ACHN (cell line): ENCODE measurements at places on chromosomes 2 and 18.

GRCh38 chr18:28973324-28973723 lies 796.4 kb upstream of the CDH2 start:
- no peak for DNase-seq

DNA sequence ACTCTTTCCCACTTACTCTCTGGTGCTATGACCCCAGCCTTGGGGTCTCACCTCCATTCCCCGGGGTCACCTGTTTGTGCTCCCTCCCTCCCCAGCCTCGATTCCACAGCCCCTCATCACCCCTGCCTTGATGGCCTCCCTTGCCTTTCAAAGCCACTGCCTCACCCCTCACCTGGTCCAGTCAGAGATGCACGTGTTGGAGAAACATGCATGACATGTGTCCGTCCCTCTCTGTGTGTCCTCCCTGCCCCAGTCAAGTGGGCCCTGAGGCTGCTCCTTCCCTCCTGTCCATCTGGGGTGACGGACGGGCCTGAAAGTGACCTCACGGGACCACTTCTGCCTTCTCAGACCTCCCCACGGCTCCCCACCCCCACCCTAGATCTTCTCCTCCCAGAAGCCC lies 82.3 kb upstream of the TWIST2 start:
- no peak for DNase-seq

DNA sequence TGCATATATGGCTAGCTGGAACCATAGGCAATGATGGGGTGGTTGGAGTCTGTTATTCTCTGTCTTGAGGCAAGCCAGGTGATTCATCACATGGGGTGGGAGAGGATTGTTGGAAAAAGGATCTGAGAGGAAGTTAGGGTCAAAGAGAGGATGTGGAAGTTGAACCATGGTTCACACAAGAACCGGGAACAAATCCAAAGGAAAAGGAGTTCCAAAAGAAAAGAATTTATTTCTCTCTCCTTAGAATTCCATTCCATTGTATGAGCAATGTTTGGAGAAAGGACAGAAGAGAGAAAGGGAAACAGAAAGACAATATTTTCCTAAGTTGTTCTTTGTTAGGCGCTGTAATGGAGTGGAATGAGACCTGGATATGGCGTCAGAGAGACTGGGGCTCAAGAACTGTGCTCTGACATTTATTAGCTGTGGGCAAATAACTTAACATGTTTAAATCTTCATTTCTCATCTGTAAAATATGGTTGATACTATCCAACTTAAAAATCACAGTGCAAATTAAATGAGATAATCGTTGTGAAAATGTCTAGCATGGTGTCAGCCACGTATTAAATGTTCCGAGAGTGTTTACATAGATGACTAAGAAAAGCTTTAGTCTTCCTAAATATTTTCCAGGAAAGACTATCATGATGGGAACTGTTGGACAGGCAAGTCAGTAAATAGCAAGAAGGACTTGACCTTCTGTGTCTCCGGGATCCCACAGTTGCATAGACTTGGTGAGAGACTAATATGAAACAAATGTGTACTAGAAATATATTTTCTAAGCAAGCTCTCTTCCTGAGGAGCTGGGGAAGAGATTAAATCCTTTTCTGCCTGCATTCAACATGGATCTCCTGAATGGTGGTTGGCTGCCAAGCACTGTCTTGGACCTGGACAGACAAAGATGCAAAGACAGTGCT lies 71.4 kb downstream of the TRIB2 start:
- DNase-seq = no peak

- no peak for DNase-seq
Measured at GRCh38 chr2:12718711-12719399, 2.1 kb downstream of the TRIB2 start.

DNA sequence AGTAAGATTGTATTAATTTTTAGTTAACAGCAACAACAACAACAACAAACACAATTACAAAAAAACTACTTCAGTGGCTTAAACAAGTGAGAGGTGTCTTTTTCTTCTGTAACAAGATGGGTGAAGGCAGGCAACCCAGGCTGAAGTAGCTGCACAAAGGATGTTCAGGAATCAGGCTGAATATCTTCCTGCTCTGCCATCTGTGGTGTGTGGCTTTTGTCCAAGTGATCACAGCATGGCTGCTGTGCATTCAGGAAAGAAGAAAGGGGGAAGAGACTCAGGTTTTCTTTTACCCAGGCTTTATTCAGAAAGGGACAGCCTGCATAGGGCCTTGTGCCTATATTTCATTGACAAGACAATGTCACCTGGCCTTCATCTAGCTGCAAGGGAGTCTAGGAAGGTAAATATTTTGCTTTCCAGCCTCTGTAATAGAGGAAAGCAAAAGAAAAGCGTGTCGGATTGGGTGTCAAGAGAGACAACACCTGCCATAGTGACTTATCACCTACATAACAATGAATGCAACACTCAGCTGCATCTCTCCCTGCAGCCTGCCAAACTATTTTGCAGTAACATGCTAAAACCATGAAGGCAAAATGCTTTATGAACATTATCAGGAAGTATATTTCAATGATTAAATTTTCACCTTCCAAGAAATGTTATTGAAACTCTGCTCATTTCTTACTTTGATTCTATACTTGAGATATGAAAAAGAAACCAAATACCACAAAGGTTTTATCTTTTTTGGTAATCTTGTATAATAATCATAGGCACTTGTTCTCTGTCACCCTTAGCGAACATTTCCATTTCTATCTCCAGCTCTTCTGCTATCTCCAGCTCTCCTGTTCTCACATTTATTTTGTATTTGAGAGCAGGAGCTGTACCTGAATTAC lies 14.6 kb downstream of the G6PC2 start:
- DNase-seq = no peak

DNA sequence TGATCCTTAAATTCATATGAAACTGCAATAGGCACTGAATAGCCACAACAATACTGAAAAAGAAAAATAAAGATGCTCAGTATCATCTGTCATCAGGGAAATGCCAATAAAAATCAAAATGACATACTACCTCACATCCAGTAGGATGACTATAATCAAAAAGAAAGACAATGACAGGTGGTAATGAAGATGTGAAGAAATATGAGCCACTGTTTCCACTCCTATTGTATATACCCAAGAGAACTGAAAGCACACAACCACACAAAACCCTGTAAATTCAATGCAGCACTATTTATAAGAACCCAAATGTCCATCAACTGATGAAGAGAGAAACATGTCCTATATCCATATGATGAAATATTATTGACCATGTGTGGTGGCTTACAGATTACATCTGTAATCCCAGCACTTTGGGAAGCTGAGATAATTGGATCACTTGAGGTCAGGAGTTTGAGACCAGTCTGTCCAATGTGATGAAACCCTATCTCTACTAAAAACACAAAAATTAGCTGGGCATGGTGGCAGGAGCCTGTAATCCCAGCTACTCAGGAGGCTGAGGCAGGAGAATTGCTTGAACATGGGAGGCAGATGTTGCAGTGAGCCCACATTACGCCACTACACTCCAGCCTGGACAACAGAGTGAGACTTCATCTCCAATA lies 39.9 kb downstream of the MAP3K2 start:
- DNase-seq = no peak

DNA sequence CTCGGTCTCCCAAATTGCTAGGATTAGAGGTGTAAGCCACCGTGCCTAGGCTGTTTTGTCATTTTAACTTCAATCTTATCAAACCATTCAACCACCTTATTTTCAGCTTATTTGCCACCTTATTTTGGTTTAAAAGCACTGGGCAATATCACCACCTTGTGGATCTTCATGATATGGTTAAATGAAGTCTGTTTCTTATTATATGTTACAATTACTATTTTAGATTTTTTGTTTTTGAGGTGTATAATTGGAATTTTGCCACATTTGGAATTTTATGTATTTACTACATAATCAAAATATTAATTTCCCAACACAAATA lies 43.8 kb upstream of the SCN9A start:
- DNase-seq = peak; percentile 71

- no peak for DNase-seq
Measured at GRCh38 chr2:225693259-225693658, 293.7 kb downstream of the NYAP2 start.

DNA sequence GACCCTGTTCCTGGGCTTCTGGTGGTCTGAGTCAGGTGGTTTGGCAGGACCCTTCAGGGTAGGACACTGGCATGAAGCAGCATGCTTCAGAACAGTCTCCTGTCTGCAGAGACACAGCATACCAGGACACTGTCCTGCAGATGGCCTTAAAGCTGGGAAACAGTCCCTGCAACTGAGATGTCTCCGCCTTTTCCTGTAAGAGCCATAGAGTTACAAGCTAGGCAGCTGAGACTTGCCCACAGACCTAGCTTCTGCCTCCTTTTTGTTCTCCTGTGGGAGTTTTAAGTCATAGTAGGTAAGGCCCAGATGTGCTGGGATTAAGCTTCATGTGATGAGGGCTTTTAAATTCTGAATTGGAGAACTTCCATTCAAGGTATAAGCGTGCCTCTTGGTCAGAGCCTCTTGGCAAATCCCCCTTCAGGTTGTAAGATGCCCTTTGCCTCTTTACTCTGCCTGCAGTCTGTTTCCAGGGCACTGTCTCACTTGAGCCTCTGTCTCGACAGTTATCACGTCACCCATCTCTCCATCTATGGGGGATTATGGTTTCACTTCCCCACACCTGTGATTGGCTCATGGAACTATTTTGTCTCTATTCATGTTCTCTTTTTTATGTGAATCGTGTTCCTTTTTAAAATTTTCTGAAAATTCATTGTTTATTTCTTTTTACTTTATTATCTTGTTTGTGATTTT lies 51.8 kb downstream of the COA5 start:
- no peak for DNase-seq

DNA sequence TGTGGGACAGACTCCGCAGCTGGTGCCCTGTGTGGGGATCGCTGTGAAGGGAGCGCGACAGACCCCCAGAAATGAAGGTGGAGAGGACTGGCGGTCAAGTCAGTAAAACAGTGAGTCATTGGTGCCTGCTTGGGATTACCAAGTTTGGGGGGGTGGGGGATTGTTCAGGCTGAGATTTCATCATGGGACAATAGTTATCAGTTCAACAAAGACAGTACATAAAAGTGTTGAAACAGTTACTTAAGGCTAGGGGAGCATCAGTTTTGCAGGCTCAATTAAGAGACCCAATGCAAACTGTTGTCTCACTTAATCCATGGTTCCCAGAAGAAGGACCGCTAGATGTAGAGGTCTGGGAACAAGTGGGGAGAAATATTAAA lies 42.4 kb upstream of the PDK1 start:
- DNase-seq = no peak

GRCh38 chr2:29700560-29700959 lies 220.8 kb downstream of the ALK start:
- peak; percentile 12 for DNase-seq

GRCh38 chr2:145029081-145029480 lies 509.2 kb upstream of the ZEB2 start:
- DNase-seq = no peak

GRCh38 chr2:163465440-163465839 lies 270.4 kb downstream of the FIGN start:
- no peak for DNase-seq

DNA sequence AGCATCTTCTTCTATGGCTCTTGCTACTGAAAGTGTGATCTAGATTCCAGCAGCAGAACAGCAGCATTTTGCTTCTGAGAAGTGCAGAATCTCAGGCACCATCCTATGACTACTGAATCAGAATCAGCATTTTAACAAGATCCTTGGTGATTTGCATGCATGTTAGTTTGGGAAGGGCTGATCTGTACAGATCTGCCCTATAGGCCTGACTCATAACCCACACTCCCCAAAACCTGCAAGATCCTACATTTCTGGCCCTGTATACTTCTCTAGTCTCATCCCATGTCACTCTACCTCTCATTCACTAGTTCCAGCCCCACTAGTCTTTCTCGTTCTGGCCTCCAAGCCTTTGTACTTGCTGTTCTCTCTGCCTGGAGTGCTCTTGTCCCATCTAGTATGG lies 15.7 kb upstream of the DARS1 start:
- DNase-seq = no peak

DNA sequence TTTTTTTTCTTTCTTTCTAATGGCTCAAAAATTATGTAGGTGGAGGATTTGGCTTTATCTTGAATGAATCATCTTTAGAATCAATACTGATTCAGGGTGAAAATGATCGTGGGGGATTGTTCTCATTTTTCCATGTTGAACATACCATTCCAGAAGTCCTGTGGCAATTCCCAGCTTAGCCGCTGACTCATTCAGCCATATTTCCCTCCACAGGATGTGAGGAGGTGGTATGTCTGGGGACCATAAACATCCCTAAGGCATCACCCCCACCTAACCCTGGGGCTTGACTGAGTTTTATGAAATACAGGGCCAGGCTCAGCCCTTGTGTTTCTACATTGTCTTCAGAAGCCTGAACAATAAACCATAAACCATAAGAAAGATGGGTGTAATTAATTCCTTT lies 92.7 kb upstream of the FN1 start:
- DNase-seq = no peak

- peak; percentile 89 for DNase-seq
Measured at GRCh38 chr2:84963692-84964405, 7.1 kb upstream of the KCMF1 start.

- no peak for DNase-seq
Measured at GRCh38 chr18:11983592-11983991, 2.3 kb downstream of the IMPA2 start.

DNA sequence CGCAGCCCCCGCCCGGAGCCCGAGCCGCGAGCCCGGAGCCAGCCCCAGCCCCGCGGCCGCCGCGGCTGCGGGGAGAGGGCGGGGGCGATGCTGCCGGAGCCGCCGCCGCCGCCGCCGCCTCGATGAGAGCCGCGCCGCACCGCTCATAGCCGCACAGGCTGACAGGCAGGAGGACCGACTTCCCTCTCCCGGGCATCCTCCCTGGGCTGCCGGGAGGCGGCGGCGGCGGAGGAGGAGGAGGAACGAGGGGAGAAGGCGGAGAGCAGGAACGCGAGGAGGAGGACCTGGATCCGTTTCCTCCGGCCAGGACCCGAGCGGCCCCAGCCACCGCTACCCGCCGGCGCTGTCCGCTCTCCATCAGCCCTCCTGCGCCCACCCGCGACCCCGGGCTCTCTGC lies 370 bp downstream of the KLHL29 start:
- peak; percentile 49 for DNase-seq

DNA sequence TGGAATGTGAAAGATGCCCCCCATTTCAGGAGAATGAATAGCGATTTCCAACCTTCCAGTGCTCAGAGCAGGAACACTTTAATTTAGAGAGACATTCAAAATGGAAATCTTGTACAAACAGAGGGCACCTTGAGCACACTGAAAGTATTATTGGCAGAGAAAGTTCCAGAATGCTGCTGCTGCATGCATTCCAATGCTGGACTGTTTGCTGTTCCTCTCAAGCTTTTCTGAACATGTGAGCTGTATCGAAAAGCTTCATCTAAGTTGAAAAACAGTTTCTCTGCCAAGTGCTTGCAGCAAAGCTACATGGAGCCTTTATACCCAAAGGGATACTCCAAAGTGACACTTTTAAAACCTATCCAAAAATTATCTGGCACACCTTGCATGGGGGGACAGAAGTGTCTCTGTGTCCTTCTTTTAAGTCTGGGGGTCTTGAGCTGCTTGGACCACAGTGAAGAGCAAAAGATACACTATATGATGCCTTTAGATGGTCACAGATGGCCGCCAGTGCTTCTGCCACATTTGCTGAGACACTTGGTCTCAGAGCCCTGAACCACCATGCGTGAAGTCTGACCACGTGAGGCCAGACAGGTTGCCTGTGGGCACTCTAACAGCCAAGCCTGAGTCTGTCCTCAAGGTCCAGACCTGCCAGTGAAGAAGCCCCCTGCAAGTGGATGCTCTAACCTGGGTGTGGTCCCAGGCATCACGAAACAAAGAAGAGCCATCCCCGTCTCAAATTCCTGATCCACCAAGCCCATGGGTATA lies 18.8 kb downstream of the UXS1 start:
- no peak for DNase-seq
